ENCODE measurements at places on chromosomes 1 and 21.

- peak overlapping the region; percentile 43 for H3K27ac ChIP-seq
- peak overlapping the region; percentile 95 for H3K4me3 ChIP-seq
- H3K27me3 ChIP-seq, result no peaks in the 10 kb centered on the region
These were observed 1.5 kb downstream of the ZNF691 start for GRCh38 chr1:42847721-42848460.

DNA sequence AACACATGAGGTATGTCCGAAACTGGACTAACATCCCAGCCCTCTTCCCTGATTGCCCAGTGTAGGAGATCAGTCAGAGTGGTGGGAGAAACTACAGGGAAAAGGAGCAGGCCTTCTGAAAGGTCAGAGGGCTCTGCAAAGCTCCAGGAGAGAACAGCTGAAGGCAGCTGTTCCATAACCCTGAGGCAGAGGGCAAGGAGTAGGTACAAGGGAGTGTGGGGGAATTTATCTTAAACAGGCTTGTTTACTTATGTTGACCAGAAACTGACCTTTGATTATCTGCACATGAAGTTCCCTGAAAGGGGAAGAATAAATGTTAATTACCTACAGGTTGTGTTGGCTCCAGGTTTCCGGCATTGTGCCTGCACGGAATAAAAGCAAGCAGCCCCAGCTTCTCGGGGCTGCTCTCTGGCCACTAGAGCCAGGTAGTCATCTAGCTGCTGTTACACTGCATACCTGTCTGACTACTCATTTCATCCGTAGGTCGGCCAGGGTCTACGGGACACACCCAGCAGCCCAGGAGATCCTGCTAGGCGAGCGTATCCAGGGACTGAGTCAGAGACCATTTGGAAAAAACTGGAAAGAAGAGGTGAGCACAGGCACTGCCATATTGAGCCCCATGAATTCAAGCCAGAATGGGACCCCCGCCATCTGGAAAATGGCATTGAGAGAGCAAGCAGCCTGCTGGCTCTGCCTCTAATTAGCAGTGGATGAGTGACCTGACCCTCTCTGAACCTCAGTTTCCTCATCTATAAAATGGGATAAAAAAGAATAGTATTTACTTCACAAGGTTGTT is 14.9 kb upstream of the PAQR7 start:
- H3K36me3 ChIP-seq, result no peaks in the 10 kb centered on the region
- no peak overlapping the region for H3K27ac ChIP-seq
- no peaks in the 10 kb centered on the region for H3K27me3 ChIP-seq
- peak; percentile 9 for DNase-seq
- no peak overlapping the region for H3K4me3 ChIP-seq
- H3K4me1 ChIP-seq, result peaks cover 26% of the 10 kb centered on the region

DNA sequence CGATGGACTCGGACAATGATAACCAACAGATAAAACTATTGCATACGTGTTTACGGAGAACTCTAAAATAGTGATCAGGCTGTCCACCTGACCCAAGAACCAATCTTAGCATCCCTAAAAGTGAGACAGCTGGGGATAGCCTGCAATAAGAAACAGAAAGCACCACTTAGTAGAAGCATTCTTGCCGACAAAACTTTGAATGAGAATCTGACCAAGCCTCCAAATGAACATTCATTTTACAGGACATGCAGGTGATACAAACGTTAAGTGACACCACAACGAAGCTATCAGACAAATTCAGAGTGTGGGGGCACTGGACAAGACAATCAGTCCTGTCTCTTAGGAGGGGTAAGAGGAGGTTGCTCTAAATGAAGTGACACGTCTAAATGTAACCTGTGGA is 1.2 kb downstream of the PSMG1 start:
- peaks cover 24% of the 10 kb centered on the region for H3K36me3 ChIP-seq
- H3K27ac ChIP-seq, result no peak overlapping the region
- H3K4me3 ChIP-seq, result peak overlapping the region; percentile 92

- peaks cover 29% of the 10 kb centered on the region for H3K36me3 ChIP-seq
- DNase-seq, result no peak
- H3K27ac ChIP-seq, result no peak overlapping the region
- peaks cover 7% of the 10 kb centered on the region for H3K27me3 ChIP-seq
- H3K4me1 ChIP-seq, result no peaks in the 10 kb centered on the region
- no peak overlapping the region for H3K4me3 ChIP-seq
These were observed 1331.7 kb downstream of the MRPL39 start for GRCh38 chr21:24275616-24276015.

DNA sequence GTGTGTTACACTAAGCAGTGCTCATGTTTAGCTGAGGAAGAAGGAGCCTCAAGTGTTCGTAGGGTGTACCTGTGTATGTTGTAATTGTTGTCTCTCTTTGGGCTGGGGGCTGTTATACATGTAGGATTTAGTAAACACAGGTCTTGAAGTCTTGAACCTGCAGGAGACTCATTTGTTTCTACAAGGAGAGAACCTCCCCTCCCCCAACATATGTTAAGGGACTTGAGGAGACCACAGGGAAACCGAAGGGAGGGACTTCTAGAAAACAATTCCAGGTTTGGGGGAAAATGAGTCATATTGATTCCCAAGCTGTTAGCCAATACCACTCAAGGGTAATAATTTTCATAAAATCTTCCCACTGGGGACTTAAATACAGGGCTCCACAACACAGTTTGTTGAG is 25.0 kb upstream of the AGBL4 start:
- no peak for DNase-seq
- peaks cover 16% of the 10 kb centered on the region for H3K4me1 ChIP-seq
- no peaks in the 10 kb centered on the region for H3K36me3 ChIP-seq
- H3K27me3 ChIP-seq, result peaks cover 39% of the 10 kb centered on the region

GRCh38 chr1:98287626-98288025 is 366.8 kb upstream of the DPYD start:
- H3K4me1 ChIP-seq, result no peaks in the 10 kb centered on the region
- H3K27ac ChIP-seq, result no peak overlapping the region
- no peaks in the 10 kb centered on the region for H3K36me3 ChIP-seq
- DNase-seq, result no peak
- H3K4me3 ChIP-seq, result no peak overlapping the region

DNA sequence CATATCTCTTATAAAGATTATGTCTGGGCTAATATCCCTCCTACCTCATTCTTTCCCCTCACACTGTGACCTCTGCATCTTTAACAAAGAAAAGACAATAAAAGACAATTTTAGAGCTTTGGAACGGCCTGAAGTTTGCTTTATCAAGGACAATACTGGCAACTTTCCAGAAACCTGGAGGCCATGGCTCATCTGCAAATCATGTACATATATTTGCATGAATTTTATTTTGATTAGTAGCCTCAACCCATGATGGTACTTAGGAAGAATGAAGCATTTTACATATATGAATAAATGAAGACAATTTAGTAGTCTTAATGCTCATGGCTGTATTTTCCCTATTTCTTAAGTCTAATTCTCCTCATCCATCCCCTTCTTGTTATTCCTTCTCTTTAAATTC is 612.2 kb upstream of the CXADR start:
- no peak overlapping the region for H3K4me3 ChIP-seq
- peaks cover 5% of the 10 kb centered on the region for H3K4me1 ChIP-seq
- no peak for DNase-seq

- H3K4me3 ChIP-seq, result peak overlapping the region; percentile 96
- H3K27ac ChIP-seq, result peak overlapping the region; percentile 100
- no peaks in the 10 kb centered on the region for H3K27me3 ChIP-seq
- DNase-seq, result no peak
- peaks cover 7% of the 10 kb centered on the region for H3K36me3 ChIP-seq
These were observed 338 bp upstream of the TOR1AIP1 start for GRCh38 chr1:179881642-179882252.

DNA sequence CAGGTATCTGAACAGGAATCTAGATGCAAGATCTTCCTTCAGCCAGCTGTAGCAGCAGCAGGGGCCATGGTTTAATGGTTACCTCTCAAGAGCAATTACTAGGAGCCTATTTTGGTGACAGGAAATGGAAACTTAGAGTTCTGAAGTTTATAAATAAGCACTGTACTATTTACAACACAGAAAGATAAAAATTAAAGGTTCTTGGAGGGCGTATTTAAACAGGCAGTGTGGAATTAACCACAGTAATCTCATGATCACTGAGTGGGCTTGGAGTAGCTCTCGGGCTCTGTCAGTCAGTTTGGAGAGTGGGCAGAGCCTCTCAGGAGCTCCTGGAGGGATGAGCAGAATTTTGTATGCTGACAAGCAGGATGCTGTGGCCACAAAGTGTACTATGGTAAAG is 10.2 kb upstream of the FCRL5 start:
- peak overlapping the region; percentile 6 for H3K27ac ChIP-seq
- H3K36me3 ChIP-seq, result no peaks in the 10 kb centered on the region
- no peak for DNase-seq
- no peak overlapping the region for H3K4me3 ChIP-seq
- peaks cover 59% of the 10 kb centered on the region for H3K4me1 ChIP-seq
- H3K27me3 ChIP-seq, result no peaks in the 10 kb centered on the region

- H3K27me3 ChIP-seq, result peaks cover 54% of the 10 kb centered on the region
- no peaks in the 10 kb centered on the region for H3K36me3 ChIP-seq
- H3K27ac ChIP-seq, result no peak overlapping the region
These were observed 1.2 kb upstream of the PADI2 start for GRCh38 chr1:17120481-17120877.

- peaks cover 32% of the 10 kb centered on the region for H3K36me3 ChIP-seq
- no peaks in the 10 kb centered on the region for H3K27me3 ChIP-seq
These were observed 36.3 kb downstream of the PTGFRN start for GRCh38 chr1:116945996-116946395.

GRCh38 chr1:214933375-214933774 is 149.2 kb upstream of the KCNK2 start:
- H3K4me3 ChIP-seq, result no peak overlapping the region
- no peak overlapping the region for H3K27ac ChIP-seq
- H3K4me1 ChIP-seq, result peaks cover 11% of the 10 kb centered on the region
- no peaks in the 10 kb centered on the region for H3K27me3 ChIP-seq
- no peak for DNase-seq
- H3K36me3 ChIP-seq, result no peaks in the 10 kb centered on the region
